Renal pelvis (tissue), 12 donors: ENCODE measurements at places on chromosomes 4 and X. TPM values are rescaled to one million over a fixed set of nuclear protein-coding genes. Genes with fewer than 3 reads are reported as not detected.

DNA sequence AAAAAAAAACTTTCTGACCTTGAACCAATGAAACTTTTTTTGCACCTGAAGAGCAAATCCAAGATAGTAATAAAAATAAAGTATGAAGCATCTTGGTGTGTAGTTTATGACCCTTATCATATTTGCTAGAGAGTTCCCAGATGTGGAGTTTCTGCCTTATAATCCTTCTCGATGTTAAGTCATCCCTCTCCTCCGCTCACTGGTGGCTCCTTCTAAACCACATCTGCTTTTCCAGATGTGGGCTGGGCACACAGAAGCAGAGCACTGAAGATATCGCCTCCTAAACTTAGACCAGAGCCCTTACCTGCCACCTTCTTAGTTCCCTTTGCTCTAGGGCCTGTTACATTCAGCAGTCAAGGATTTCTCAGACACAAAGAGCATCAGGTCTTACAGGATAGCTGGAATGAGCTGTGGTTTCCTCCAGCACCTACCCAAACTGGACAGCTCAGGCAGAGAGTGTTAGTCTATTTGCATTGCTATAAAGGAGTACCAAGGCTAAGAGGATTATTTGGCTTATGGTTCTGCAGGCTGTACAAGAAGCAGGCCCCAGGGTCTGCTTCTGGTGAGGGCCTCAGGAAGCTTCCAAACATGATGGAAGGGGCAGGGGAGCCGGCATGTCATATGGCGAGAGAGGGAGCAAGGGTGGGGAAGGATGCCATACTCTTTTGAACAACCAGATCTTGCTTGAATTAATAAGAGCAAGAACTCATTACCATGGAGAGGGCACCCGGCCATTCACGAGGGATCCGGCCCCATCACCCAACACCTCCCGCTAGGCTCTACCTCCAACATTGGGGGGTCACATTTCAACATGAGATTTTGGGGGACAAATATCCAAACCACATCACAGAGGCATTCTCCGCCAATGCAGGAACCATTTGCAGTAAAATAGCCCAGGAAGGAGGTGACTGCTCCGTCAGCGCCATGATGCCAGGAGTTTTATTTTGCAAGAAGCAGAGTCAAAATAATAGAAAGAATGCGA is 75.6 kb upstream of the HELT start:
- no peak for DNase-seq

- no peak for DNase-seq
Measured at GRCh38 chrX:132209527-132209926, 9.7 kb downstream of the RAP2C start.

DNA sequence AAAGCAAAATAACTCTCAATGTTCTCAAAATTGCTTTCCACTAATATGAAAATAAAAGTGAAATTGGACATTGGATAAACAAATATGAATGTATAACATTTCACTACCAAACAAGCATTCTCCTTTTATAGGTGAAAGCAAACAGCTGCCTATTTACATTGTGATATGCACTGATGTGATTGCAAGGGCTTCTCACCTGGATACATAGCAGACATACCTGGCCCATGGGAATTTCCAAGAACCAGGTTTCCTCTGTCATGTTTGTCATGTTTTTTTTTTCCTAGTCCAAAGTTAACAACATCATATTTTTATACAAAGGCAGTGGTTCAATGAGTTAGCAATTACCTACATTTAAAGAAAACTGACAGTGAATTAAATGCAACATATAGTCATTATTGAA is 228.5 kb downstream of the ANKRD50 start:
- DNase-seq, result no peak

DNA sequence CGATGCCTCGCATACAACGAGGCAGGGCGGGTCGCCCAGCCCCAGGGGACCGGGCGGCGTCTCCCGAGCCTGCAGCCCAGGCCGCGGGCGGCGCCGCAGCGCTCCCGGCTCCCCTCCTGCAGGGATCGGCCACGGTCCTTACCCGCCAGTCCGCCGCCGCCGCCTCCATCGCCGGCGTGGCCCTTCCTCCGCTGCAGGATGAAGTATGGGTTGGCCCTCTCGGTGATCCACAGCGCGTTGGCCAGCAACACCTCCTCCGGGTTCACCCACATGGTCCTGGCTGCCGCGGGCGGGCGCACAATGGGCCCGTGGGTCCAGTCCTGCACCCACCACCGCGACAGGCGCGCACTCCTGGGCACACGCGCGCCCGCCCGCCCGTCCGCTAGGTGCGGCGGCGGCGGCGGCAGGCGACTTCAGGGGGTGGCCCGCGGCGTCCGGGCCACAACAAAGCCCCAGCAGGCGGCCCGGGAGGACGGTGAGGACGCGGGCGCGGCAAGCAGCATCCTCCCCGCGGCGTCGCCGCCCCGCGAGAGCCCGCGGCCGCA is 339 bp downstream of the TBC1D9 start:
- DNase-seq, result peak; percentile 57

- no peak for DNase-seq
Measured at GRCh38 chrX:101394372-101394771, 3.6 kb downstream of the RPL36A start.

GRCh38 chrX:65610040-65610439 is 57.4 kb upstream of the MSN start:
- no peak for DNase-seq

DNA sequence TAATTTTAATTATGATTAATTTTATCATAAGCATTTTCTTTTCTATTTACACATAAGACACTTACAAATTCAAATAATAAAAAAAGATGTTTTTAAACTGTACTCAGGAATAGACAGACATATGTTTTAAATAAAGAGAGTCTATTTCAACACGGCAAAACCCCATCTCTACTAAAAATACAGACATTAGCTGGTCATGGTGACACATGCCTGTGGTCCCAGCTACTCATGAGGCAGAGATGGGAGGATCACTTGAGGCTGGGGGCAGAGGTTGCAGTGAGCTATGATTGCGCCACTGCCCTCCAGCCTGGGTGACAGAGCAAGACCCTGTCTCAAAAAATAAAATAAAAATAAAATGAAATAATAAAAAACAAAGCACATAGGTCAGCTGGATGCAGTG is 14.8 kb downstream of the FAM9B start:
- no peak for DNase-seq

DNA sequence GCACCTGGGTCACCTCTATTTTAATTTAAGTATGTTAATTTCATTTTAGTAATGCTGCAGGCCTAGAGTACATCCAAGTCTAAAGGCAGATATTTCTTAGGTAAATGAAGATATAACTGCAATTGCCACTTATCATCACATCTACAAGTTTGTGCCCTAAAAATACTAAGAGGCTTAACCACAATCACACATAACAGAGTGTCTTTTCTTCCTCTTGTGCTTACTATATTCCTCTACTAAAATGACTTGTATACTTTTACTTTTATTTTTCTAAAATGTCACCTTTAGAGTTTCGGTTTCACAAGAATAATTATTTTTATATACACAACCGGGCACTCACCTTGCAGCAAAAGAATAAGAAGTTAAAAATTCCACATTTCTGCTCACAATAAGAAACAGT is 77.9 kb downstream of the EFHC2 start:
- no peak for DNase-seq

GRCh38 chr4:123784626-123785025 is 388.0 kb downstream of the SPRY1 start:
- peak; percentile 22 for DNase-seq

GRCh38 chr4:26993967-26994366 is 133.3 kb downstream of the STIM2 start:
- DNase-seq, result no peak

GRCh38 chrX:11421805-11422524 is 128.8 kb downstream of the AMELX start:
- no peak for DNase-seq

The ATOH1 gene
- not detected for polyA plus RNA-seq

GRCh38 chrX:1595711-1596060 is 4.3 kb downstream of the AKAP17A start:
- DNase-seq, result no peak

GRCh38 chr4:145720656-145721055 is 40.7 kb downstream of the C4orf51 start:
- no peak for DNase-seq

- no peak for DNase-seq
Measured at GRCh38 chrX:133440797-133441163, 25.5 kb upstream of the GPC4 start.

The PLXNB3 gene
- 1.1 TPM for polyA plus RNA-seq

- DNase-seq, result no peak
Measured at GRCh38 chr4:81505726-81506125, 34.0 kb upstream of the RASGEF1B start.

GRCh38 chr4:184288451-184289178 is 70.9 kb upstream of the ENPP6 start:
- no peak for DNase-seq

GRCh38 chr4:19832411-19832810 is 419.3 kb upstream of the SLIT2 start:
- DNase-seq, result no peak

DNA sequence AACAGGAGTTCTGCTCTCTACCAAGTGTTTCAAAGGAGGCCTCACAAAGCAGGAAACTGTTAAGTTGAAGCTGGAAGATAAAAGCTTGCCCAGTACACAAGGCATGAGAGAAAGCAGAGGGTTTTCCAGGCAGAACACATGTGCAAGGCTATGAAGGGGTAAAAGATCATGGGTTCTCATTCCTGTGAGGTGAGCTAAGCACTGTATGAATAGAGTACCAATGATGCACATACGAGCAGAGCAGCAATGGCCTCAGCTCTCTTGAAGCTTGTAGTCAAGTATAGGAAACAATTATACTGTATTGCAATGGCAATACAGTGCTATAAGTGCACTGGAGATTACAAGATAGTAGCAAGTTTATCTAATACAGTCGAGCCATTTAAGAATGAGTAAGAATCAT is 18.0 kb downstream of the TTC29 start:
- DNase-seq, result no peak

DNA sequence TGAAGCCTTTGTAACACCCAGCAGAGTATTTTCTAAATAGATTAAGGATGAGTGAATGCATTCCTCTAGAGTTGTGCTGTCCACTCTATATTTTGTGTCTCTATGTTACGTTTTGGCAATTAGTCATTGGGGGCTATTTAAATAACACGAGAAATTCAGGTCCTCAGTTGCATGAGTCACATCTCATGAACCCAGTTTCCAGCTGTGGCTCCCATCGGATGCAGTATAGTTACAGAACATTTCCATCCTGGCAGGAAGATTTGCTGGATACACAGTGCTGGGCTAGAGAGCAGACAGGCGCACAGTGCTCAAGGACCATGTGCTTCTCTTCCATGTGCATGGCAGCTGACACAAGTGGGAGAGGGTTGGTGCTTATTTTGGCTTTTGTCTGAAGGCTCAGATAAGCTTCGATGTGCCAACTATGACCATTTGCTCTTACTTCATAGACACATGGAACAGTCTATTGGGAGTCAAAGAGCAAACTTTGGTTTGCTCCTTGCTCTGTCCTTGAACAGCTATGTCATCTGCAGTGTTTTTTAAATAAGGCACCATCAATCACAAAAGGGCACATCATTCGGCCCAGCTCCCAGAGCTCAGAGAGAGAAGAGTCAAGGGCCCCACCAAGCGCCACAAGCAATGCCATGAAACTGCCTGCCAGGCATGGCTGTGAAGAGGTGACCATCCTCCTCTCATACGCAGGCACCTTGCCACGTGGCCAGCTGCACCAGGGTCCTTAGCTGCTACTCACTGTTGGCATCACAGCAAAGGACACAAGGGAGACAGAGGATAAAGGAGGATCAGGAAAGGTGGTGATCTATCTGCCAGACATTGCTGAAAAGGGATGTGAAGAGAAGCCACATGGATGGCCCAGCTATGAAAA is 8.1 kb upstream of the STS start:
- no peak for DNase-seq

DNA sequence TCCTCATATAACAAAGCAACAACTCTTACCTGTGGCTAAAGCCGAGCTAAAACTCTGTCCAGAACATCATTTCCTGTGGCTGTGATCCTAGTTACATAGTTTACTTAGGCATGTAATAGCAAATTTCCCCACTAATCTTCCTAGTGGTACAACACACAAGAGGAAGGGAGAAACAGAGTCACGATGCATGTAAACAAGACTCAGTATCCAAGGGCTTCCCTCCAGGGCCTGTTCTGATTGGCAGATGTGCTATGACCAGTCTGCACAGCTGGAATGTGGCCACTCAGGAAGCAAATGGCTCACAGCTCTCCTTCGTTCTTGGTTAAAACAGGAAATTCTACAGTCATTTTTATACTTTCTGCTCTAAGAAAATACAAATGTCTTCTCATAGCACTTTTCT is 49.2 kb upstream of the PRSS48 start:
- no peak for DNase-seq

DNA sequence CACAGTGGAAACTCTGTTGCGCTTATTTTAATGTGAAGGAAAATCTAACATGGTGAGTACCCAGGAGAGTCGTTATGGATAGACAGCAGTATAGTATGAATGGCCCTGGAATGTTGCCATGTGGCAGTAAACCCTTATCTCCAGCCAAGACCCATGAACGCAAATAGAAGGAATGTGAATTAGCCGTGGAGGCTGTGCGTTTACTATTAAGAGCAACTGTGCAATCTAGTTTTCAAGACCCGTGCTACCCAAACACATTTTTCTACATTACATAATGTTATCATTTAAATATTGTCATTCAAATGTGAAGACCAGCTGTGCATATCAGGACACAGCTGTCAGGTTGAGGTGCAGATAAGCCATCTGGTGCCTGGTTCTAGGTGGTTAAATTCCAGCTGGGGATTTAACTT is 13.3 kb upstream of the AGA start:
- DNase-seq, result peak; percentile 40

The ALB gene
- 2.2 TPM for polyA plus RNA-seq

The MEPE gene
- polyA plus RNA-seq, result not detected

The SH3BP2 gene
- 46.1 TPM for polyA plus RNA-seq

DNA sequence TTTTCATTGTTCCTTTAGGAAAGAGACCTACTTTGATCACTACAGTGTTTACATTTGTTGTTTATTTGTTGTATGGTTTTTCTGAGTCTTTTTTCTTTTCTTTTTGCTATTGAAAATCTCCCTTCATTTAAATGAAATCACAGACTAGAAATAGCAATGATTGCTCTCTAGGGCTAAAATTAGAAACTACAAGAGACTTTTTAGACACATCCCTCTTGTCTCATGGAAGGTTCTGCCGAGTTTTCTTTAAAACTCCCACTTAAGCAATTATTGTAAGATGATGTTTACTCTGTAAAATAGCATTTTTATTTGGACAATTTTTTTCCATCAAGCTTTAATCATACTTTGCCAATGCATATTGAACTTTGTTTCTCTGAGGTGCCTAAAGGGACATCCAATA is 136.6 kb downstream of the PALLD start:
- no peak for DNase-seq

DNA sequence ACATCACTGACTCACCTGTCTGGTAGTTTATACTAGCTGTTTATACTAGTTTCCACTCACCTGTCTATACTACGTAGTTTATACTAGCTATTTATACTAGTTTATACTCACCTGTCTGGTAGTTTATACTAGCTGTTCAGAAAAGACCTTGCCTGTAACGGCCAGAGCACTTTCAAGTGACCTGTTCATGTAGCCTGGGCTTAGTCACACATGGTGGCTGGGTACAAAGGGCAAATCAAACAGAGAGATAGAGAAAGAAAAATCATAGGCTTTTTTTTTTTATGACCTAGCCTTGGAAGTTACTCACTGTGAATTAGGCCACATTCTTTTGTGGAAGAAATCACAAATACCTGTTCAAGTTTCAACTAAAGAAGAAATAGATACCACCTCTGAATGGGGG is 30.7 kb upstream of the SPANXN4 start:
- no peak for DNase-seq

The CPZ gene
- 21.5 TPM for polyA plus RNA-seq

- no peak for DNase-seq
Measured at GRCh38 chr4:106546370-106546769, 177.8 kb upstream of the GIMD1 start.

The MAN2B2 gene
- polyA plus RNA-seq, result 20.5 TPM

The CENPI gene
- polyA plus RNA-seq, result 8.4 TPM

GRCh38 chrX:114006664-114007063 is 577.2 kb upstream of the HTR2C start:
- no peak for DNase-seq
